ENCODE measurements at places on chromosomes 6 and 20. TPM values are rescaled to one million over a fixed set of nuclear protein-coding genes. Genes with fewer than 3 reads are reported as not detected.

- DNase-seq, result no peak
These were observed 9.0 kb upstream of the PLCB4 start for GRCh38 chr20:9059931-9060330.

DNA sequence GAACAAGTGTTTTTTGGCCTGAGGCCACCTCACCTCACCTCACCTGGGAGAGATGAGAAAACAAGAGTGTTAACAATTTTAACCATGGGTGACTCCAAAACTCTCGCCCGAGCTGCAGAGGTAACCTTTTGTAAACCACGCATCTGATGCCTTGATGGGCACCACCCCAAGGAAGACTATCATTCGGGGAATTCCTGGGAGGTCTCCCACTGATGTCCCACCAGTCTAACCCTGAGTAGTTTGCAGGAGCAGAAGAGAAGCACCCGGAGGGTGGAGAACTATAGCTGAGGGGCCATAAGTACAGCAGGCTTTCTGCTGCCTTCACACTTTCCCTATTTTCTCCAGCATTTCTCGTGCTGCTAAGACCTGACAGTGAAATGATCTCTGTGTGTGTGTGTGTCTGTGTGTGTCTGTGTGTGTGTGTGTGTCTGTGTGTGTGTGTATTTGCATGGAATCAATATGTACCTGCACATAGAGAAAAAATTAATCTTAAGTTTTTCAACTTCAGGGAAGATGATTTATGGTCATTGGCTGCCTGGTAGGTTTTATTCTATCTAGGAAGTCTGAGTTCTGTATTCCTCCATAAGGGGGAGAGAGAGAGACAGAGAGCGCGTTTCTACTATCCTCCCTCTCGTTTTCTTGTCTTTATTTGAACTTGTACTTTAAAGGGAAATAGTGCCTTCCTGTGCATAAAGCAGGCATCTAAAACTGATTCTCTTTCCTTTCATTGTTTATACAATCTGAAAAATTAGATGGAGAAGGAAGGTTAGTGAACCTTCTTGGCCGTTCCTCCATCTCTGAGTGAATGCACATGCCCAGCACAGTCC is 75.8 kb downstream of the CAP2 start:
- DNase-seq, result no peak

DNA sequence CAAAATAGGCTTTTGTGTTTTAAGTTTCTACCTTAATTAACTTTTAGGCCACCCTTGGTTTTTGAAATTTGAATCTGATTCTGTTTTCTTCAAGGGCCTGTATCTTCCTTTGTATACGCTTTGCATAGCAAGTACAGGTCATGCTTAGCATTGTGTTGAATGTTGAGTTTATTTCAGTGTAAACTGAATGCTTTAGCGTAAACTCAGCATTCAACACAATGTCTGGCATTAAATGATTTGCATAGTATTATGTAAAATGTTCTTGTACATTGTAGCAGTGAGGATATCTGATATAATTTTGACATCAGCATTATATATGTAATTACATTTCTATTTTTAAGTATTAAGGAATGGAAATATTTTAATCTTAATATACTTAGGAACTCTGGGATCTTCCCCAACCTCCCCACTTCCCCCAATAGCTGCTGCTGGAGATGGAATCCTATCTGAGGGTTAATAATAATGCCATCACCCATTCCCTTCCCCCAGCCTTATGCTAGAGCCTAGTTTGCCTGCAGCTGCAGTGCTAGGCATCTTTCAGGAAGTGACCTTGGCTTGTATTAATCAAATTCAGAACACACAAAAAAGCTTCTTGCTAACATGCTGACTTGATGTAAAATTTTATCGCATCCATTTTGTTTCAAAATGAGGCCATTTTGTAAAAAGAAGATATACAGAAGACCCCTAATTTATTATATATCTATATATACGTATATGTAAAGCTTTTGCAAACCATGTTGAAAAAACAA is 73.1 kb downstream of the NCOA3 start:
- DNase-seq, result no peak

- no peak for DNase-seq
These were observed 109.8 kb downstream of the BACH2 start for GRCh38 chr6:90186637-90187371.

DNA sequence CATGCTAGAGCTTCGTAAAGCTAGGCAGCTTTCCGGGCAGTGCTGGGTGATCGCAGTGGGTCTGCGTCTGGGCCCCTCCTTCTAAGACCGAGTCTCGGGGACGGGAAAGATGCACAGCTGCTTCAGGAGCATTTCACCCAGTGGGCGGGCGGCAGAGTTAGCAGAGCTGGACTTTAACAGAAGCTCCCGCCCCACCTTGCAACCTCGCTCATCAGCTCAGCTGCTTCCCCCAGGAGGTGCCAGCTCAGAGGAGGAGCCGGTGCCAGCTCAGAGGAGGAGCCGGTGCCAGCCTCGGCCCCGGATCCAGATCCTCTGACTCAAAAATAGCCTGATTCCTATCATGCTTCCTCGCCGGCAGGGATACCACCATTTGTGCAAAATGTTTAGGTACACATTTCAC is 94.5 kb upstream of the RPS6KA2 start:
- no peak for DNase-seq

GRCh38 chr6:168012431-168013249 is 15.2 kb downstream of the KIF25 start:
- DNase-seq, result peak; percentile 13

GRCh38 chr6:135181333-135182070 is 394 bp downstream of the MYB start:
- peak; percentile 85 for DNase-seq

DNA sequence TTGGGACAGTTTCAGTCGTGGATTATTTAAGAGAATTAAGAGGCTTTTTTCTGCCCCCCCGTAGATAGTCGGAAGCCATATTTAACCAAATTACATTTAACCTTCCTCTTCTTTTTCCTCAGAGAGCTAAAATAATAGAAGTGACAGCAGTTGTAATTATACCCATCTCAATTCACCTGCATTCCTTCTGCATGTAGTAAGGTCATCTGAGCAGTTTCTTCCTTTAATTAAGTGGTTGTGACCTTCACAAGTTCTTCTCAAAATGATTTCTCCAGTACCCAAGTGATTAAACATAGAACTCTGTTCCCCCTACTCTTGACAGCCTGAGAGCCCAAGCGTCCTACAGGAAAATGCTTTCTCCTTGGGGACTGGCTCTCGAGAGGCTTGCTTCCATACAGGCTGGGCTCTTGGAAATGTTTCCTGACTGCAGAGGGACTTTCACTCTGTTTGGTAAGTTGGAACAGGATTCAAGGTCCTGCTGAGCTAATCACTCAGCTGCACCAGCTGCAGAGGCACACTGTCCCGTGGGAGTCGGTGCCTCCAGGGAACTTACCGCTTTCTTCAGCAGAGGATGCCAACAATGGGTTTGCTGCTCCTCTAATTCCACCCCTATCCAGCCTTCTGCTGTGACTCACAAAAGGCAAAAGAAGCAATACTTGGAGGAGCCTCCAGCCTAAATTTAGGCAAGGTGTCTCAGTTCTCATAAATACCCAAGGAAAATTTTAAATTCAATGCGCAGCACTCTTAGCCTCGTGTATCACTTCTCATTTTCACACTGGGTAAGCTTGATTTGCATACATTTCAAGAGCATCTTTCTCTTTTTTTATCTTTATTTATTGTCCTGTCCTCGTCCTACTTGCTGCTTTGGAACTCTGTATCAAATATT is 414.9 kb downstream of the KIF16B start:
- no peak for DNase-seq

Gene TLDC2
- total RNA-seq, result 18.1 TPM

Gene PI16
- 2.6 TPM for total RNA-seq

Gene SAMD3
- total RNA-seq, result 1.7 TPM

Gene PGM3
- total RNA-seq, result 52.8 TPM

Gene KCNK15
- 0.21 TPM for total RNA-seq

Gene CRISP2
- total RNA-seq, result not detected

Gene RAD21L1
- not detected for total RNA-seq

All from colonic mucosa (tissue), 4 donors.